ENCODE measurements at places on chromosomes 11 and 22.

DNA sequence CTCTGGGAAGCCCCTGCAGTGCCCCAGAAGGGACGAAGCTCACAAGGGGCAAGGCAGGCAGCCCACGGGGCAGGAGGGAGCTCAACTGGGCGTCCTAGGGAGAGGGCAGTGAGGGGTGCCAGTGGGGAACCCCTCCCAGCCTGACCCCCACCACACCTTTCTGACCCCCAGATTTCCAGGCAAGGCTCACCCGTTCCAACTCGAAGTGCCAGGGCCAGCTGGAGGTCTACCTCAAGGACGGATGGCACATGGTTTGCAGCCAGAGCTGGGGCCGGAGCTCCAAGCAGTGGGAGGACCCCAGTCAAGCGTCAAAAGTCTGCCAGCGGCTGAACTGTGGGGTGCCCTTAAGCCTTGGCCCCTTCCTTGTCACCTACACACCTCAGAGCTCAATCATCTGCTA, 15.7 kb downstream of the CD5 start:
- no peak for DNase-seq

DNA sequence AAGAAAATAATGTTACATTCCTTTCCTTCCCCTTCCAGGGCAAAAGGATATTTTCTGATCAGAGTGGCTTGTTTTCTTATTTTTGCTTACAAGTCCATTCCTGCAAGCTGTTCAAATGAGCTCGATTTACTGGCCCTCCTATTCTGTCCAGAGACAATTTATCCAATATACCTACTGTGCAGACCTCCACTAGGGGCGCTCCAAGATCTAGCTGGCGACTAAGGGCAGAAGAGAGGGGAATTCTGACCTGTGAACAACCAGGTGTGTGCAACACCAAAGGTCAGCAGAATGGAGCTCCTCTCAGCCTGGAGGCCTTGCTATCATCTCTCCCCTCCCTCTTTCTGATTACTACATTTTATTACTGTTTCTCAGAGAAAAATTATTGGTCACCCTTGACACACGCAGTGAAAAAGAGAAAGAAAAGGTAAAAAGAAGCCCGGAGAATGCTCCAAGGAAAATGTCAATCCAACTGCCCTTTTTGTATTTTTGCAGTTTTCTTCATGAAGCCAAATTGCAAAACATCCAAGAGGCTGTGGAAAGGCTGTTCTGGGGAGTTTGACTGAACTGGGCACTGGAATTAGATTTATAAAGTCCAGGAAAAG, 3.2 kb downstream of the SEZ6L start:
- DNase-seq: no peak

DNA sequence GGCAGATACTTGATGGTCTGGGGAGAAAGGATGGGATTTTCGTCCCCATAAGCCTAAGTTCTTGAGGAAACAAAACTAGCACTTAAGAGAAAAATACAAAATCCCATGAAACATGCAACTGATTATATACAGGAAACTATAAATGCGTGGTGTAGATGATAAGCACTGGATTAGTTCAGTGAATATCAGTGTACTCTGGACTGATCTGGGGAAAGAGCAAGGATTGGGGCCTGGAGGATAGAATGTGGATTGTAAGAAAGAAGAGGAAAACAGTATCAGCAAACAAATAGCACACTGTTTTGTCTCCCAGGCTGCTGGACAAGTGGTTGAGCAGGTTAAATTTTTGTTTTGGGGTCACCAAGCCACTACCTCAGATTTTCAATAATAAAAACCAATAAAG, 49.8 kb downstream of the DCUN1D5 start:
- DNase-seq: no peak

- no peak for DNase-seq
Measured at GRCh38 chr11:96486890-96487611, 97.2 kb downstream of the JRKL start.

GRCh38 chr11:92657226-92657625, 312.2 kb upstream of the MTNR1B start:
- no peak for DNase-seq

DNA sequence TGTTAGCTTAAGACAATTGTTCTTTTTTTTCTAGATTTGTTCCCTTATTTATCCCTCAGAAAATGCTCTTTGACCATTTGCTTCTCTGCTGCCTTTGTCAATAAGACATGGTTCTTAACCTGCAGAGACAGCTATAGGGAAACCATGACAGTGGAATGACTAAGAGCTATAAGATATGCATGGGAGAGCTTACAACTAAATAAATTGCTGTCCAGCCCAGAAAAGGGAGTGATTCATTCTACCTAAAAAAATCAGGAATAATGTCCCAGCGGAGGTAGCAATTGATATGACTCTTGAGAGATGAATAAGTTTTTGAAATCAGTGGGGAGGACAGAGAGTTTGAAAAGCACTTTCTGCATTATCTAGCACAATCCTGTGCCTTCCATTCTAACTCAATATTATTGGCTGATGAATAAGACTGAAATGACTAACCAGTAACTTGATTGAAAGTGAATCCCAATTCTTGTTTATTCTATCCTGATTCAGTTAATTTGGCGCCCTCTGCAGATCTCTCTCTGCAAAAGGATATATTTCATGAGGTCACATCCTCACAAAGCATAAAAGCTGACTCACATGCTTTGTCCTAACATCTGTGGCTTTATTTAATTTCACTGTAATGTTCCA, 680.5 kb upstream of the API5 start:
- DNase-seq: no peak

GRCh38 chr22:44887941-44888366, 121.9 kb downstream of the PHF21B start:
- no peak for DNase-seq

All from chondrocyte (in vitro differentiated cells).